ENCODE measurements at places on chromosomes 5 and 9.

DNA sequence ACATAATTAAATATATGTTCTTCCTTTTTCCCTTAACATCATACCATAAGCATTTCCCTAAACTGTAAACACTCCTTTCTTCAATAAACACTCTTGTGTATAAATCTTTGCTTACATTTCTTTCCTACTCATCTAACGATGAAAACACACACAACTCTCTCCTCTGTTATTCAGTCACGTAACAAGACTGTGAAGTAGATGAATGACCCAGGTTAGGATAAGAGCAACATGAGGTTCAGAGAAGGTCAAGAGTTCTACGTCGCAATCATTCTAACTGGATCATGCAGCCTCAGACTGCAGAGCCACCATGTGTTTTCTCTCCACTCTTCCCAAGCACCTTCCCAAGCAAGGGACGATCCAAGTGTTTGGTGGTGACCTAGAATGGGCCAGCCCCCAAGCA lies 70.5 kb upstream of the SPTLC1 start:
- DNase-seq, result no peak

DNA sequence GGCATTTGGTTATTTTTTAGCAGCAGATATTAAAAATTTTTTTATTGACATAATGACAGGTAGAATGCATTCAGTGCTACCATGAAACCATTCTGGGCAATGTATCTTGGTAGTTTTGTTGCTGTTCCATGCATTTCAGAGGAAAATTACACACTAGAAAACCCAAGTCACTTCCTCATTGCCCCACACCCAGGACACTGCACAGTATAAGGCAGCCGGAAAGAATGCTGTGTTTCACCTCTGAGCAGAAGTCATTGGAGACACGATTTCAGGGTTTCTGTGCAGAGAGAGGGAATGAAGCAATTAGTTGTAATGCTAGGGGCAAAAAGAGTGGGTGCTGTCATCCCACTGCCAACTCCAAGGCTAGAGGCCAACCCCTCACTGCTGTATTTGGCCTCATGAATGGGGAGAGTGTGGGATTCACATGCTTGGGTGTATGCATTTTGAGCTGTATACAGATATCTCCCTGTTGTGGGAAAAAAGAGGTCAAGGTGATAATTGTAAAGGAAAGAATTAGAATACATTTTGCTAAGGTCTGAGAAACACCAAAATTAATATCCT lies 290.5 kb downstream of the BNC2 start:
- DNase-seq, result no peak

DNA sequence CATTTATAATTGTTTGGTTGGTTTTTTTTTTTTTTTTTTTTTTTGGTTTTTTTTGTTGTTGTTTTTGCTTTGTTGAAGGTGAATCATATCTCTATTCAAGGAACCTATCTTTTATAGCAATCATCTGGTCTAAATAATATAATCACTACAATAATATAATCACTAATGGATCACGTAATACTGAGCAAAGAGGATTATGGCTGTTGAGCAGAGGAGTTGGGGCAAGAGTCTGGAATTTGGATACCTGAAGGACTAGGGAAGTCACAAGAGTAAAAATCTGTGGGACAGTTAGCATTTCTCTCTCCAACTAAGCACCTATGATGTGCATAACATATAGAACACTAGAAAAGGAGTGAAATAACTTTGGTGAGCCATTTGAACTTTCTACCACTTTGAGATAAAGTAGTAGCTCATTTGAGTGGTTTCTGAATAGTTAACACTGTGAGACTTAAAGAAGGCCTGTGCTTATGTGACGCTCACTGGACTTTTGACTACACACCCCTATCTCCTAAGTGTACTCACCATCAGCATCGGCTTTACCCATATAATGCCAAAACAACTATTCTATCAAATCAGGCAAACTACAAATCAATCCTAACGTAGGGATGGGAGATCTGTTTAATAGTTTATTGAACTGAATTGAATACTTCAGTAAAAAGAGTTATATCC lies 564.9 kb upstream of the TUSC1 start:
- no peak for DNase-seq

GRCh38 chr9:97592126-97592525 lies 41.0 kb downstream of the TSTD2 start:
- no peak for DNase-seq

DNA sequence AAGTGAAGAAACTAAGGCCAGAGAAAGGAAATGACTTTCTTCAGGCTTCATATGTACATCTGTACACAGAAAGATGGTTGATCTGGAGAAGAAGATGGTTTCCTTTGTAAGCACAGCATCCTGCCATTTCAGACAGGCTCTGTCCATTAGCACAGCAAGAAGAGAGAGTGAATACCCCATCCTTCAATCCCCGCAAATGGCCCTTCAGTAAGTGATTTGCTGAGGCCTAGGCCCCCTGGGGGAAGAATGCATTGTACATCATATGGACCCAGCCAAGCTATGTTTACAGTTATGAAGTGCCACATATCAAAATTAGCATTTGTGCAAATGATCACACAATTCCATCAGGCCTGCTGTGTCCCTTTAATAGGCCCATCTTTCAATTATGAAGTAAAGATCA lies 657.4 kb downstream of the BRINP1 start:
- DNase-seq, result no peak

GRCh38 chr5:75524071-75524470 lies 12.4 kb downstream of the POLK start:
- peak; percentile 47 for DNase-seq

DNA sequence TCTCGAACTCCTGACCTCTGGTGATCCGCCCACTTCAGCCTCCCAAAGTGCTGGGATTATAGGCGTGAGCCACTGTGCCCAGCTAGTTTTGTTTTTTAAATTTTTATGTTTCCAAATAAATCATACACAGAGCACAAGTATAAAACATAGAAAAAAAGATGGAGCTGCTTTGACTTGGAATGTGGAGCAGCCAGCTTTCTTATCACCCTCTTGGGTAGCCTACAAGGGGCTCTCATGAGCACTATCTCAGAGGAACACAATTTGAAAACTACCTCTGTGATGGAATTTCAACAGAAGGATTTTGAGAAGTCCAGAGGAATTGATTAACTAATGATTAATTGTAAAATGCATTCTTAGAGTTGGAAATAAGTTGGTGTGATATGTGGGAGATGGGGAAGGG lies 45.9 kb downstream of the NSD1 start:
- no peak for DNase-seq

- peak; percentile 61 for DNase-seq
These were observed 32.3 kb downstream of the TGFBR1 start for GRCh38 chr9:99137225-99137624.

GRCh38 chr5:127085796-127086195 lies 12.5 kb upstream of the C5orf63 start:
- DNase-seq, result no peak

DNA sequence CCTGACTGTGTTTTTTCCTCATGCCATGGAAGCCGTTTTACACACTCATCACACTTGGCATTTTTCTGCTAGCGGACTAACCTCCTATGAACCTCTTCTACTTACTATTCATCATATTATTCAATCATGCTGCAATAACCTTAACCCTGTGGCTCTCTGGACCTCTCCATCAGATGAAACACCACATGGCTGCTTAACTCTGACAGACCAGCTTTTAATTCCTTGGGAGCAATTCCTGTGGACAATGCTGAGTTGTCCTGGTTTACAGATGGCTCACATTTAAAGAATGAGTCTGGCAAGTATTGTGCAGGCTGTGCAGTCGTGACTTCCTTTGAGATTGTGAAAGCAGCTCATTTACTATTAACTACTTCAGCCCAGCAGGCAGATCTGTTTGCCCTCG lies 9.0 kb downstream of the OR1J1 start:
- no peak for DNase-seq

DNA sequence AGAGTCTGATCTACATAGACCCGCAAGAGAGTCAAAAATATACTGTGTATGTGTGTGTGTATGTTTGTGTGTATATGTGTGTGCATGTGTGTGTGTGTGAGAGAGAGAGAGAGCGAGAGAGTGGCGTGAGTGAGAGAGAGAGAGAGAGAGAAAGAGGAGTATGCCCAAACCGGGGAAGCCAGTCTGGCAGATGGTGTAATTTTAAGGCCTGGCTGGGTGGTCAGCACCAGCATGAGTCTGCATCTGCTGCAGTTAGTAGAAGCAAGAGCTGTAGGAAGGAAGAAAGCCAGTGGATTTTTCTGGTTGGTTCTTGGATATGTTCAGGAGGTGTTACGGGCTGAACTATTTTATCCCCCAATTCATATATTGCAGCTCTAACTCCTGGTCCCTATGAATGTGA lies 75.2 kb downstream of the ACTBL2 start:
- no peak for DNase-seq
